ENCODE measurements at places on chromosomes 11 and 22. TPM values are rescaled to one million over a fixed set of nuclear protein-coding genes. Genes with fewer than 3 reads are reported as not detected.

- no peak for DNase-seq
Observed at GRCh38 chr11:76792505-76793264, 9.5 kb downstream of the TSKU start.

- no peak for DNase-seq
Observed at GRCh38 chr22:49353235-49353634, 474.4 kb downstream of the BRD1 start.

- no peak for DNase-seq
Observed at GRCh38 chr11:92424281-92424680, 199.7 kb downstream of the FAT3 start.

- no peak for DNase-seq
Observed at GRCh38 chr11:116112087-116112935, 608.1 kb upstream of the CADM1 start.

- no peak for DNase-seq
Observed at GRCh38 chr22:24076091-24076867, 65.2 kb downstream of the CABIN1 start.

DNA sequence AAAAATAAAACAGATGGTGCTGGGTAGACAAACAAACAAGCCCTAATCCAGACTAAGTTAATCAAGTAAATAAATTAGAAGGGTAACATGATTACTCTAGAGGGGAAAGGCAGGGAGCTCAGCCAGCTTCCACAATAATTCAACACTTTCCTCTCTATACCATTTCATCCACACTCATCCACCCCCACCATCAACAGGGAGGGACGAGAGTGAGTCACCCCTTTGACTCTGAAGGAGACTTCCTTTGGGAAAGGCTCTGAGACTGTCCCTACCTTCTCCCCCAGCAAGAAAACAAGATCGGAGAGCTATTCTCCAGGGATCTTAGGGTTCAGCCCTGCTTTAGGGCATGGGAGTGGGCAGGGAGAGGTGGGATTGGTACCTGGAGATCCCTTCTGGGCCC is 33.1 kb downstream of the TRIM66 start:
- DNase-seq, result no peak

DNA sequence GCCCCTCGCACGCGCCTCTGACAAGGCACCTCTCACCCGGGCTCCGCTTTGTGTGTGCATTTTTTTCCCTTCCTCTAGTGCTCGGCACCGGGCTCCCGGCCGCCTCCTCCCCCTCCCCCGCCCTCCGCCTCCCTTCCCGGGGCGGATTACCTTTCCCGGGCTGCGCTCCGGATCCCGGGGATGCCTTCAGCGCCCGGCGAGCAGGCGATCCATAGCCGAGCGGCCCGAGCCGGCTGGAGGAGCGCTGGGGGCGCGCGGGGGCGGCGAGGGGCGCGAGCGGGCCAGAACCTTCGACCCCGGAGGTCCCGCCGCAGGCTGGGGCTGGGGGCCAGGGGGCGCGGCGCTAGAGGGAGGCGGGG is 282 bp downstream of the MPPED2 start:
- peak; percentile 70 for DNase-seq

DNA sequence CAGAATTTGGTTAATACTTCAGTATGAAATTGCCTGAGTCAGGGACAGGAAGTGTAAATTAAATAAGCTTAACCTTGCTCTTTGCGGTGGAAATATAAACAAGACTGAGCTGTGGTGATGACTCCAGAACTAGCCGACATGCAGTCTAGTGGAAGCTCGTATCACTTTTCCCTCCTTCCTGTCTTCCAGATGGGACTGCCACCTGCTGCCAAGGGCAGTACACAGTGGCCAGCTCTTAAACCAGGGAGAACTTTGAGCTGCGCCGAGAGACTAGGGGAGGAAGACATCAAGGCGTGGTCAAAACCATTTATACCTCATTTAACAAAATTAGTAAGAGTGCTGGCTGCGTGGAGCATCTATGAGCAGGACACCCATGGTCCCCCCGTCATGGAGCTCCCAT is 31.3 kb upstream of the CTTN start:
- no peak for DNase-seq

DNA sequence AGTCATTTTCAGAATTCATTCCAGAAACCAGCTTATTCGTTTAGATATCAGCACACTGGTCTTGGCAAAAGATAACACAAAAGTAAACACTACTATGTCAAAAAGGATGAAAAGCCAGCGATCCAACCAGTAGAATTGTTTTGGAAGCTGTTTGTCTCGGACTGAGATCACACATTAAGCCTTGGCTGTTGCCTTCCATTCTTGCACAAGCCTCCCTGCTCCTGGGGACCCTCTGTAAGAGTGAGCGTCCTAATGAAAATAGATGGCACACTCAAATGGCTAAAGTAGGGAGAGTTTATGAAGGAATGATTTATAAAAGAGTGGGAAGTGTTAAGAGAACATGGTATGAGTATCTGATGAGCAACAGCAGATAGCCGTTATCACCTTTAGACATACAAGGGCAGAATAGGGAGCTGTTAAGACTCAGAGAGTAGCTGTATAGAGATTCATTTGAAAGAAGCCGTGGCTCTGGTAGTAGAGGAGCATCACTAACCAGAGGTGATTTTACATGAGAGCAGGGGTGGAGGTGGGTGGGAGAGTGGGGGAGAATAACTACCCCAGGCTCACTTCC is 25.2 kb downstream of the PDE3B start:
- no peak for DNase-seq

- DNase-seq, result no peak
Observed at GRCh38 chr11:134372536-134372935, 39.5 kb downstream of the B3GAT1 start.

Gene FAM111B
- total RNA-seq, result 1.4 TPM

Gene ZNF280A
- not detected for total RNA-seq

Gene ALDH3B1
- total RNA-seq, result 2.9 TPM

Gene NXPE4
- not detected for total RNA-seq

Gene OR8H1
- not detected for total RNA-seq

Gene OR51E2
- not detected for total RNA-seq

Gene KLHL22
- 26.4 TPM for total RNA-seq

Gene DUSP8
- total RNA-seq, result 1.5 TPM

Gene NOX4
- total RNA-seq, result not detected

All from stomach (tissue), 19 donors.